ENCODE measurements at places on chromosomes 2 and 18. TPM values are rescaled to one million over a fixed set of nuclear protein-coding genes. Genes with fewer than 3 reads are reported as not detected.

Gene VSNL1
- polyA plus RNA-seq = not detected

GRCh38 chr2:197515315-197515738 lies 539 bp upstream of the MOB4 start:
- DNase-seq = no peak

DNA sequence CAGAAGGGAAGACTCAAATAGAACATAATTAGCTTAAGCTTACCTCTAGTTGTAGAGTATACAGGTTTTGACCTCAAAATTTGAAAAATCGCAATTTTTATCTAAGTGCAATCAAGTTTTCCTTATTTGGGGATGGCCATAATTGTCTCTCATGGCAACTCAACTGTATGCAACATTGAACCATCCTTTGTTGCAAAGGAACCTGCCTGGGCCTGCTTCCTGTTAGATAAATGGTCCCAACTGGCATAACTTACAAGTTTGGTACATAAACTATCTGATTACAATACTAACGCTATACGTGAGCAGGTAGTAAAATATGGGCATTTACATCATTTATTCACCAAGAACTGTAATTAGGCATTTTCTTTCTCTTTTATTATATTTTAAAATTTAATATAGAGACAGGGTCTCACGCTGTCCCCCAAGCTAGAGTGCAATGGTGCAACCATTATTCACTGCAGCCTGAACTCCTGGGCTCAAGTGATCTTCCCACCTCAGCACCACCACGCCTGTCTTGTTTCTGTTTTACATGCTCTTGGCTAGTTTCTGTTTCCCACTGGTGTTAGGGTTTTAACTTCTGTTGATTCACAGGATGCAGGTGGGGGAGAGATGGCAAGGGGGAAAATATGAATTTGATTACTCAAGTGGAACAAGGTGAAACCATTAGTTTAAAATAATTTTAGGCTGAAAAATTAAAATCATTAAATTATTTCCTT lies 55.3 kb upstream of the B3GNT2 start:
- DNase-seq = peak; percentile 30

DNA sequence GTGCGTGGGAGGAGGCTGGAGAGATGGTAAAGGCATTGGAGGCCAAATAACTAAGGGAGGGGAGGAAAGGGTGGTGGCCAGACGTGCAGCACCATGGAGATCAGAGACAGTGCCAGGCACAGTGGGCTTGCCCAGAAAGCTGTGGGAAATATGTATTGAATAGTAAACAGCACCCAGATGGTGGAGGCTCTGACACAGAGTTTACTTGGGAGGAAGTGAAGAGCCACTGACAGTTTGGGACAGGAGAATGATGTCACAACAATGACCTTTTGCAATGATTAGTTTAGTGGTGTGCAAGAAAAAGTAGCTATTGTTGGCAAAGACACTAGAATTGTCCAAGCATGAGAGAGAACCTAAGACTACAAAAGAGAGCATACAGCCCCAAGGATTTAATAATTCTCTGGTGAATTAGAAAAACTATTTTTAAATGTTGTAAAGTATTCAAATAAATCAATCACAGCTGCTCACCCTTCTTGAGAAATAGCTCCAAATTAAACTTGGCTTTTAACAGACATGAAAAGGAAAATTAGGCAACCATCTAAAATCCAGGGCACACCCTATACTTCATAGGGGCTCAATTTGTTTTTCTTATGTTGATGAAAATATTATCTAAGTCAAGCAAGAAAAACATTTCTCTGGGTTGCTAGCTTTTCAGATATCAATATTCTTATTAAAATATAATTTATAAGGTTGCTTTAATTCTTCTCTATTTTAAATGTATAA lies 458.7 kb upstream of the HNRNPA3 start:
- no peak for DNase-seq

GRCh38 chr2:225683258-225683657 lies 283.7 kb downstream of the NYAP2 start:
- DNase-seq = no peak

DNA sequence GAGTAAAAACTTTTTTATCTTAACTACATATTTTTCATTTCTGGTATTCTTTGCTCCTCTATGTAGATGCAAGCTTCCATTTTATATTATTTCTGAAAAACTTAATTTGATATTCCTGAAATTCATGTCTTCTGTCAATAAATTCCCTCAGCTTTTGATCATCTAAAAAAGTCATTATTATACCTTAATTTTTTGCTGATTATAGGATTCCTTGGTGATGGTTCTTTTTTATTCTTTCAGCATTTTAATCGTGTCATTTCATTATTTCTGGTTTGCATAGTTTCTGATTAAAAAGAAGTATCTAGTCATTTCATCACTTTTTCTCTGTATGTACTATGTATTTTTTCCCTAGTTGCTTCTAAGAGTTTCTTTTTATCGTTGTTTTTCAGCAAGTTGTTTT lies 241.8 kb upstream of the CYP26B1 start:
- no peak for DNase-seq

DNA sequence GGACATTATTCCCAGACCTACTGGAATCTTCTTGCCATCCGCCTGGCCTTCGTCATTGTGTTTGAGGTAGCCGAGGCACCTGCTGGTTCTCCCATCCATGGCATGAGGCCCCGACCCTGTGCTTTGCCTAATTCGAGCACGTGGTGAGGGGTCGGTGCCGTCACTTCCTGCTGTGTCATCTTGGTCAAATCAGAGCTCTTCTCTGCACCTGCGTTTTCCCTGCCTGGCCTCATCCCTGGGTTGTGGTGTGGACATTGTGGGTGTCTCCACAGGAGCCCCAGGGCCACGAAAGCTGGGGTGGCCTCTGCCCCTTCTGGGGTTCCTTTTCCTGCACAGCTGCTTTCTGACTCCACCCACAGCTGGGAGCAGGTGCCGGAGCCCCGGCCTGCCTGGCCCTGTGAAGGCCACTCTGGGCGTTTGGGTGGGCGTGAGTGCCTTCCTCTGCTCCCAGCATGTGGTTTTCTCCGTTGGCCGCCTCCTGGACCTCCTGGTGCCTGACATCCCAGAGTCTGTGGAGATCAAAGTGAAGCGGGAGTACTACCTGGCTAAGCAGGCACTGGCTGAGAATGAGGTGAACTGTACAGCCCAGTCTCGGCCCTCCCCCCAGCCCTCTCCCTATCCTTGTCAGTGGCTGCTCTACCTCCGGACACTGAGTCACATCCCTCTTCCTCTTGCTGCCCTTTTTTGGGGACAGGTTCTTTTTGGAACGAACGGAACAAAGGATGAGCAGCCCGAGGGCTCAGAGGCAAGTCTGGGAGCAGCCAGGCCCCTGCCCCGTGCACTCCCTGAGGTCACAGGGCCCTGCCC lies 34.9 kb downstream of the ANO7 start:
- DNase-seq = no peak

- no peak for DNase-seq
These were observed 201.0 kb upstream of the SP5 start for GRCh38 chr2:170514140-170514539.

DNA sequence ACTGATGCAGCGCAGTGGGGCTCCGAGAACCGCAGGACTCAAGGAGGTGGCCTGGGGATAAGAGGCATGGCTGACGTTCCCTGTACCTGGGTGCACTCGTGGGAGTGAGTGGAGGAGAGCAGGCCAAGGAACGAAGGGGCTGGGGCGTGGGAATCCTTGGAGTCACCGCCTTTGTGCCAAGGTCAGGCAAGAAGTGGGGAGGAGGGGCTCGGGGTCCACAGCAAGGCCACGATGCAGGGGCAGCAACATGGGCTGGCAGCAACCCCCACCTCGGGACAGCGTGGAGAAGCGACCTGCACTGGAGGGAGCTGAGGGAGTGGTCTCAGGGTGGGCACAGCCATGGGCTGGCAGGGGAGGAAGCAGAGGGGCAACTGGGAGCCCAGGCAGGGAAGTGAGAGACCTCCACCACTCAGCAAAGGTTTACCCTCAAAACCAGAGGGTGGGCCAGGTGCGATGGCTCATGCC lies 18.6 kb downstream of the ARID5A start:
- DNase-seq = no peak

Gene OXER1
- polyA plus RNA-seq = 0.68 TPM

Gene TANK
- 167 TPM for polyA plus RNA-seq

GRCh38 chr2:39661826-39662225 lies 3.9 kb upstream of the TMEM178A start:
- no peak for DNase-seq

Gene GATA6
- not detected for polyA plus RNA-seq

Gene LINC00305
- not detected for polyA plus RNA-seq

DNA sequence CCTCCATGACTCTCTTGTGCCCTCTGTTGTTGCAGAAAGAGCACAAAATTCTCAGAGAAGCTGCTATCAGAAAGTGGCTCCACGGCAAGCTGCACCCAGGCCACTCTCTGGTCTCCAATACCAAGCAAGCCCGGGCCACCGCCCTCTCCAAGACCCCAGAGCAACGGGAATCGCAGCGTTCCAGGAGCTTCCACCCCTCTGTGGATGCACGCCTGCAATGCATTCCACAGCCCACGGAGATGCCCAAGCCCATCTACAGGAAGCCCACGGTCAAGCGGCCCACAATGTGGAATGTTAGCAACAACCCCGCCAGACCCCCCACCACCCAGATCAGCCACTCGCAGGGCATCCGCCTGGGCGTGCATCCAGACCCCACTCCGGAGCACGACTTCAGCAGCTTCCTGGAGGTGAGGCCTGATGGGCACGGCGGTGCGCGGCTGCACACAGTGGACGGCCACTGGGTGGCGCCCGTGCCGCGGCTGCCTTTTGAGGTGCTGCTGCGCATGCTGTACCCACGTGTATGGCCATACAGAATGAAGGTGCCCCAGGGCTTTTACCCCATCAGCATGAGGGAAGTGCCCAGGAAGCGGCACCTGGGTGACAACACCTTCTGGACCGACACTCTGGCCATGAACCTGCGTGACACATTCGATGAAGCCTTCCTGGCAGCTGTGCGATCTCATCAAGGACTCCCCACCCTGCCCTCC lies 6.3 kb downstream of the ANKRD53 start:
- DNase-seq = peak; percentile 76

GRCh38 chr2:19419211-19419880 lies 60.9 kb upstream of the OSR1 start:
- DNase-seq = no peak

Gene KCNJ13
- polyA plus RNA-seq = 0.71 TPM

Gene HS6ST1
- polyA plus RNA-seq = 5.4 TPM

Gene CYTIP
- 91.9 TPM for polyA plus RNA-seq

DNA sequence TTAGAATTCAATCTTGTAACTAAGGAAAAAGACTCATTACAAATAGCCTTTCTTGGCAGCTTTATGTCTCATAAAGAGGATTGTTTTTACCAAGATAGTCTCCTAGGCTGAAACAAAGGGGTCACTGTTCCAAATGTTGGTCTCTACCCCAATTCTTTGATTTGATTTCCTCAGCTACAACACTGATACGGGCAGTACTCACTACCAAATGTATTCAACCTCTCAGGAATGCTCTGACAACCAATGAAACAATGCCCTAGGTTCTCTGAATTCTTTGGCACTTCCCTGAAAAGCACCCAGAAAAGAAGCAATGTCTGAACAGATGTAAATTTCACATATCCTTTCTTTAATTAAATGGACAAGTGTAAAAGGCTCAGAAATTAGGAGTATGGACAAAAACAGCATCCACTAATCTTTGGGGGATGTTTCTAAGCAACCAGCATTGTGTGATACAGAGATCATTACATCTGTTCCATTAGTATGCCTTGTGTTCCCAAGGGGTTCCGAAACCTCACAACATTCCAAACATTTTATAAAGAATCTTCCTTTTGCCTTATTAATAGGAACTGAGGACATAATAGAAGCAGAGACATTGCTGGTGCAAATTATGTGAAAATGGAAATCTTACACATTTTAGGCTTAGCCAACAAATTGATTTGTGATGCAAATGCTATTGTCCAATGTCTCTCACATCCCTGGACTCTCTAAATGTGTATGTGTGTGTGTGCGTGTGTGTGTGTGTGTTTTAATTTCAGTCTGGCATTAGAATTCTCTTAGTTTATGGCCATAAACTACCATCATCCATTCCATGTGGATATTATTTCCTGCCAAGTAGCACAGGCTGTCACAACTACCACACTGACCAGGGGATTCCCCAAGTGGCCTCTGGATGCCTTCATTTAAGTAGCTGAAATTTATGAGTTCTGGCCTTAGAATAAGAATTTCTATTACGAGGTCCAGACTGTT lies 276.0 kb downstream of the MTX2 start:
- no peak for DNase-seq

All from naive B cell (primary cell).